Activated T-cell treated with anti-CD3 and anti-CD28 coated beads, Interleukin-2, amount 50 U/mL, for 72 hours (primary cell): ENCODE measurements at places on chromosomes 5 and 9. TPM values are rescaled to one million over a fixed set of nuclear protein-coding genes. Genes with fewer than 3 reads are reported as not detected.

DNA sequence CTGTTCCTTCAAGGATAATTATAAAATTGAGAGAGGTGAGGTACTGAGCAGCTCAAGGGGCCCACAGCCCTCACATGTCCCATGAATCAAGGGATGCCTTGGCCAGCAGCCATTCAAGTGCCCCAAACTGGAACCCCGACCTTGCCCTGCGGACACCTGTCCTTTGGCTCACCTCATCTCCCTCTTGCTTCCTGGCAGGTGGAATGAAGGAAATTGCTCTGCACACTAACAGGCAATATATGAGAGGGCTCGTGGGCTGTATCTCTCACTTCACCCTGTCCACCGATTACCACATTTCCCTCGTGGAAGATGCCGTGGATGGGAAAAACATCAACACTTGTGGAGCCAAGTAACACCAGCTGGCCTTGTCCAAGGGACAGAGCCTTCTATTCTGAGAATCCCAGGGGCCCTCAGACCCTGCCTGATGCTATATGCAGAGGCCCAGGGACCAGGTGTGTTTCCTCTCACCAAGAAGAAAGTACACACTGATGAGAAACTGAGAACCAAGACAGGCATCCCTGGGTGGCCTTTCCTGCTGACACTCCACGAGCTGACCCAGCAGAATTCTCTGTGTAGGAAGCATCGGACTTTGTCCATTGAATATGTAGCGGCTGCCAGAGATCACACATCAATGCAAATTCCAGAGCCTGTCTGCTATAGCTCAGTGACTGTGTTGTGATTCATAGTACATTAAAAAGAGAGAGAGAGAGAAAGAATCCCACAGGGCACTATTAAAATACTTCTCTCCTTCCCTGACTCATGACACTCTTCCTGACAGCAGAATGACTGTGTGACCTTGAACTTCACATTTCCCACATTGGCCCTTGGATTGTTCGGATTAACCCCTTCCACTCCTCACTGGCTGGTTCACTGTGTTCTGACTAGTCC, 92.6 kb downstream of the LIFR start:
- no peak for DNase-seq

- DNase-seq = no peak
These were observed 227.0 kb downstream of the PDE4D start for GRCh38 chr5:59666440-59667068.

The PCDHGA8 gene
- total RNA-seq = not detected

The NOTCH1 gene
- 84.2 TPM for total RNA-seq

GRCh38 chr9:37239224-37239859, 119.0 kb downstream of the ZCCHC7 start:
- no peak for DNase-seq

The SHOC1 gene
- not detected for total RNA-seq

DNA sequence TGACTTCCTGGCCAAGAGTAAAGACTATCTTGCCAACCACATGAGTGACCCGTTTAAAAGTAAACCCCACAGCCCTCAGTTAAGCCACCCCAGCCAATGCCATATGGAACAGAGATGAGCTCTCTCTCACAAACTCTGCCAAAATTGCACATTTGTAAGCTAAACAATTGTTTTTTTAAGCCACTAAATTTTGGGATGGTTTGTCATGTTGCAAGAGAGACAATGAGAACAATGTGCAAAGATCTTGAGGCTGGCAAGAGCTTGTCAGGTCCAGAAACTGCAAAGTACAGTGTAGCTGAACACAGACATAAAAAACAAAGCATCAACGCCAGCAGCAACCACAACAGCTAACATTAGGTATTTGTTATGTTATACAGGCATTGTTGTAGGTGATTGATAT, 27.8 kb downstream of the HOMER1 start:
- no peak for DNase-seq

- DNase-seq = no peak
These were observed 2.8 kb downstream of the MSX2 start for GRCh38 chr5:174726916-174727793.

DNA sequence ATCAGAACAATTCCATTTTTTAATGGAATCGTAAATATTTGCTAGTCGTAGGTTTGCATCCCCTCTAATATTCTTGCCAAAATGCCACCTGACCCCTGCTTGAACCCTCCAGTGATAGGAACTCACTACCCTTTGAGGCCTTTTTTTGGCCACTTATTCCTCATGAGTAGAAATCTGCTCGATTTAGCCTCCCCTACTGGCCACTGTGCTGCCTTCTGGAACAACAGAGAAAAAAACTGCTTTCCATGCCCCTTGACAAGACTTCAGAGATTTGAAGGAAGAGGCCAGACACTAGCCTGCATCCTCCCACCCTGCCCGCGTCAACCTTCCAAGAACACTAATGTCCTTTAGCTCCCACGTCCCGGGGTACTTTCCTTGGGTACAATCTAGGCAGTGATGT, 4.1 kb downstream of the CCDC69 start:
- DNase-seq = no peak
